ENCODE measurements at places on chromosomes 6 and 20.

DNA sequence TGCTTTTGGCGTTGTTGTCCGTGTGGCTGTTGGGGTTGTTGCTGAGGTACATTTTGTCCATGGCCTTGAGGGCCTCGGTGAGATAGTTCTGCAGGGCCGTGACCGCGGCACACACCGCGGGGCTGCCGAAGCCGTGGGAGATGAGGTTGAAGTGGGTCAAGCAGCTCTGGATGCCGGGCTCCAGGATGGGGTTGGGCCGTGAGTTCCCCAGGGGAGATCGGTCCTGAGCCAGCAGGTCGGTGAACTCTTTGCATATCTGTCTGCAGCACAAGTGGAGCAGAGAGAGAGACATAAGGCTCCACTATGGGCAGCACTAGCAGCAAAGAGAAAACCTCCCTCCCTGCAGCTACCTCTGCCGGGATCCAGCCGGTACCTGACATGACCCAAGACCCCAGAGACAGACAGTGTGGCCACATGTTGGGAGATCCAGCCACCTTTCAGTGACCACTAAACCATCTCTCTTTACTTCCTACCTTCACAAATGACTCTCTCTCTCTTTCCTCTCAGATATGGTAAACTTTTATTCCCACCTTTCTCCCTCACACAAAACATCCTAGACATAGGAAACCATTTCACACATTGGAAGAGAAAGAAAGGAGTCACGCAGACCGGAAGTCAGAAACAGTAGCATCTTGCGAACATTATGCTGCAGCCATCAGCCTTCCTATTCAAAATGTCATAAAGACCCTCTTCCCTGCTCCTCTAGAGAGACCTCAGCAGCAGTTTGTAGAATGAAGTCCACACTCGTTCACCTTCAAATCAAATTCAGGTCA lies 16.2 kb downstream of the TFAP2A start:
- no peak for DNase-seq

GRCh38 chr20:56391596-56392131 lies 351 bp downstream of the AURKA start:
- DNase-seq: no peak

DNA sequence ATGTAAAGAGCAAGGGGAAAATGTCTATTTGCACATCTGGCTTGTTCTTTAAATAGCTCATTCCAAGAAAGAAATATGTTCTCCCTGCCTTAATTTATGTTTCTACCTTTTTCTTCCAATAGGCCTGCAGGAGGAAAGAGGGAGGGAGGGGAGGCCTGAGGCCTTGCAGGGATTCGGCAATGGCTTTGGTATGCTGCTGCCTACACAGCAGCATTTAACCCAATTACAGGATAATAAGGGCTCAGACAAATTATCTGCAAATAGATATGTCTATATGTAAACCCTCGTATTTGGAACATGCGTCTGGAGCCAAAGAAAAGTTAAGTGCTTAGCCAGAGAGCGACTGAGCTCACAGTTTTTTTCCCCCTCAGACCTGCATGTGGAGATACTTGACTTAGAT lies 277.2 kb downstream of the CDC5L start:
- DNase-seq: no peak

GRCh38 chr20:51732096-51732791 lies 35.9 kb downstream of the ATP9A start:
- no peak for DNase-seq

DNA sequence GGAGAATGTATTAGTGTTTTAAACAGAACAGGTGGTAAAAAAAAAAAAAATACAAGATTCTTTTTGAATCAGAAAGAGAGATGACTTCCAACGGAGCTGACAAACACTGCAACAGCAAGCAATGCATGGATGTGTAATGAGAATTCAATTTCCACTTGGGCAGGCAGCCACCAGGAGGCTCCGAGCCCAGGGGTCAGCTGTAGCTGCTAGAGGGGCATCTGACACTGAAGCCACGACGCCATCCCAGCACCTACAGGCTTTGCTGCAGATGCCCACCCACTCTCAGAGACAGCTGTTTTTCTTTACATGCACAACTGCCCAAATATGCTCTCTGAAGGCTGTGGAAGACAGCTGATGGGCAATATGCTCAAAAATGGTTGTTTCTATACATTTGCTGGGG lies 75.4 kb downstream of the ELOVL5 start:
- no peak for DNase-seq

GRCh38 chr6:133340557-133340956 lies 99.4 kb downstream of the EYA4 start:
- no peak for DNase-seq

GRCh38 chr20:7361321-7361720 lies 578.9 kb downstream of the HAO1 start:
- no peak for DNase-seq

DNA sequence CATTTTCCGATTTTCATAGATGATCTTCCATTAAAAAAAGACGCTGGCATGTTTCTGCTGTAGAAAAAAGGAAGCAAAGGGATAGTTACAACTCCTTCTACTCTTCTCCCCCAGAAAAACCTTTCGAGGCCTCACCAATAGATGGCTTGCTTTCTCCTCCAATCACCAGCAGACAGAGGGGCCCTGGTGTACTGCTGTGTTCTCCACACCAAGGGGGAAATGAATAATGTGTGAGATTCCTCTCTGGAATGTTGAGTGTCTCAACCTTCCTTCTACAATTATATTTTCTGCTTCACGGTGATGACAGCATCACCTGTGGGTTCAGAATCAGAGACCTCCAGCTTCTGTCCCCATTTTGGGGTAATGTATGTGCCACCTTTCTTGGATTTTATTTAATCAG lies 185.7 kb upstream of the FLRT3 start:
- no peak for DNase-seq

DNA sequence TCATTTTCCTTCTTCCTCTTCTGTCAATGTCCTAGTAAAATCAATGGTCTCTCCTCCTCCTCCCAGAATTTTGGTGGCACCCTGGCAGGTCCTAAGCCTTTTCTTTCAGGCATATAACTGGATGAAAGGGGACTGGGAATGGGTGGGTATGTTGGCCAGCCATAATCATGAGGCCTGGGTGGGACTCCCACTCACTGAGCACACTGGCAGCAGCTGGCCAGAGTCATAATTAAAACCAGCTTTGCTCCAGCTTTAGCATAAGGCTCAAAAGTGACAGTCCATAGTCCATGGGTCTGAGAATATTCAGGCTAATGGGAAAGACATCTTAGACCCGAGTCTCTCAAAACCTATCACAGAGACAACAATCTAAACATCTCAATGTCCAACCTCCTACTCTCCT lies 190.0 kb upstream of the BTBD3 start:
- no peak for DNase-seq
